Activated B cell treated with CpG ODN at 0.5 μM for 24 hours (primary cell): ENCODE measurements at places on chromosomes 5 and 9. TPM values are rescaled to one million over a fixed set of nuclear protein-coding genes. Genes with fewer than 3 reads are reported as not detected.

DNA sequence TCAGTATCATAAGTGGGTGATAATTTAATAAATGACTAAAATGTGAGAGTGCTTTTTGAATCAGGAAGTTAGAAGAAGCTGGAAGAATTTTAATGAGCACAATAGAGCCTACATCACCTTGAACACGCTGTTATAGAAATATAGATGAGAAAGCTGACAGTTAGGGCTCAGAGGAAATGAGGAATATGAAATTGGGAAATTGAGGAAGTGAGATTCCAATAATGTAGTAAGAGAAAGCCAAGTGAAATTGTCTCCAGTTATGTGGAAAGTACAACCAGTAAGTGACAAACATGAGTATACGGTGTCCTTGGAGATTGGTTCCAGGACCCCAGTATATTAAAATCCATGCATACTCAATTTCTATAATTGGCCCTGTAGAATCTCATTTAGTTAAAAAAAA, 235.9 kb upstream of the FAM174A start:
- DNase-seq, result no peak

DNA sequence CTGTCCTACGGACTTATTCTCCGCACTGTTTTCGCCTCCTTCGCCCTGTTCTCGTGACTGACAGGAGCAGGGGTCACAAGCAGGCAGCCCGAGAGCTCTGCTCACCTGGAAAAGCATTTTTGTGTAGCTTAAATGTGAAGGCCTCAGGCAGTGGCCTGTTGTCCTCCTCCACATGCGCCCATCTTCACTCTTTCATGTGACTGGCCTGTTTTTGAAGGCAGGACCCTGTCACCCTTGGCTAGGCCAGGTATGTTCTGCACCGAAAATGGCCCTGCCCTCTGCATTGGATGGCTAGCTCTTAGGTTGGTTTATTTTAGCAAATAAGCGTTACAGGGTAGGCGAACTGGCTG, 614 bp upstream of the CPLANE1 start:
- DNase-seq, result no peak

- no peak for DNase-seq
These were observed 102.8 kb downstream of the PLK2 start for GRCh38 chr5:58357121-58357520.

- DNase-seq, result no peak
These were observed 303.6 kb downstream of the ARHGAP26 start for GRCh38 chr5:143073766-143074165.

DNA sequence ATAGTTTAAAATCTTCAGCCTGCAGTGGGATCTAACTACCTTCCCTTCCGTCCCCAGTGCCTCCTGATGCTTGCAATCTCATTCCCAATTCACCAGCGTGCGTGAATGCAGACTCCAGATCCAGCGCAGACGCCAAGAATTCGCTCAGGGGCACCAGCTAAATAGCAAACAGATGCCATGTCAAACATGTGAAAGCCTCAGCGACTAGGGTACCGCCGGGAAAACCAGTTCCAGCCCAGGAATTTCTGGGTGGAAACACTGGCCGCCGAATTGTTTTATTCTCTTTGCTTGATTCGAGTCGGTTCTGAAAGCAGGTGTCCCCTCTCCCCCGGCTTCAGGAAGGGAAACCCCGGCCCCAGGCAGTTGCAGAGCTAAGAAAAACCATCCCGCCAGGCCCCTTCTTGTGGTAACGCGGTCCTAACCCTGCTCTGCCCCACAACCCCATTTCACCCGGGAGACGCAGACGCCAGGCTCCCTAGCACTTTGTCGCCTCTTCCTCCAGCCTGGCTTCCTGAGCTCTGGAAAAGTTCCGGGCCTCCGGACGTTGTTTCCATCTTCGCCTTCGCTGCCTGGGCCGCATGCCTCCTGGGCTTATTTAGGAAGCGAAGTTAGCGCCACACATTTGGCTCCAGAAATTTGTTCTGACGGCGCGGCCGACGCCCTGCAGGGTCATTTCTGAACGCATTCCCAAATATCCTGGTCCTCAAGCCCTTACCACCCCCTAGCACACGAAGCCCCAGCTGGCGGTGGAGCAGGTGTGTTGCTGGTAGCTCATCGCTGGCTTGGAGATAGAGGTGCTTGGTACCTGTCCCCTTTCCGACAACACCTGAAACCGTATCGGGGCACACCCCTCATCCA, 665 bp upstream of the LVRN start:
- no peak for DNase-seq

DNA sequence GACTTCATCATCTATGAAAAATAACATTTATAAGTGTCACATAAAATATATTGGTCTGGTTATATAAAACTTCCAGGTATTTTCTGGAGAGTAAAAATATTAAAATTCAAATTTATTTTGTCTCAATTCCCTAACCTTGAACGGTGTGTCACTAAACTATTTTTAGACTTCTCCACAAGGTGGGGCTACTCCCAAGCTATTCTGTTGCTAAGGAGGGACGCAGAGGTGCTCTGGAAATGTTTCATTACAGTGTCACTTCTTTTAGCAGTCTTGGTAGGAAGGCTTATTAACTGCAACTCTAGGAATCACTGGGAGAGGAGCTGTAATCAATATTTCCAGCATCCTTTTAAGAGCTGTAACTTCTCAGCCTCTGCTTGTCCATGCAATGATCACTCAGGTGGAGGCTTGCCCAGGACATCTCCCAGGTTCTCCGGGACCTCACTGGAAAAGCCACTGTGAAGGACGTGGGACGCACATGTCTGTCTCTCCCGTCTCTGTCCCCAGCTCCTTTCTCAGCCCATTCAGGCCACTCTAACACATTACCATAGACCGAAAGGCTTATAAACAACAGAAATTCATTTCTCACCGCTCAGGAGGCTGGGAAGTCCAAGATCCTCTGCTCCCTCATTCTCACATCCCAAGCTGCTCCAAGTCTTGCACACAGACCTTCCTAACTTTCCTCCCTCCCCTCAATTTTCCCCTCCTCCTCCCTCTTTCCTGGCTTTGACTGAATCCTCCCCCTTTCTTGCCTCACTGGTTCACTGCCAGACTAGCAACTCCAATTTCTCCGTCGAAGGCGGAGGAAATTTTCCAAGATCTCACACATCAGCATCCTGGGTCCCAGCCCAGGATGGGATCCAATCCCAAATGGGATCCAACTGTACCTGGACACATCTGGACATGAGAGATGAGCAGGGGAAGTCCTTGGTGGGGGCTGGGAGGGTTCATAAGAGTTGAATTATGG, 32.7 kb upstream of the DNAH5 start:
- no peak for DNase-seq

ELOVL7 gene
- 0.32 and 0.69 TPM in 2 replicates for total RNA-seq

DNA sequence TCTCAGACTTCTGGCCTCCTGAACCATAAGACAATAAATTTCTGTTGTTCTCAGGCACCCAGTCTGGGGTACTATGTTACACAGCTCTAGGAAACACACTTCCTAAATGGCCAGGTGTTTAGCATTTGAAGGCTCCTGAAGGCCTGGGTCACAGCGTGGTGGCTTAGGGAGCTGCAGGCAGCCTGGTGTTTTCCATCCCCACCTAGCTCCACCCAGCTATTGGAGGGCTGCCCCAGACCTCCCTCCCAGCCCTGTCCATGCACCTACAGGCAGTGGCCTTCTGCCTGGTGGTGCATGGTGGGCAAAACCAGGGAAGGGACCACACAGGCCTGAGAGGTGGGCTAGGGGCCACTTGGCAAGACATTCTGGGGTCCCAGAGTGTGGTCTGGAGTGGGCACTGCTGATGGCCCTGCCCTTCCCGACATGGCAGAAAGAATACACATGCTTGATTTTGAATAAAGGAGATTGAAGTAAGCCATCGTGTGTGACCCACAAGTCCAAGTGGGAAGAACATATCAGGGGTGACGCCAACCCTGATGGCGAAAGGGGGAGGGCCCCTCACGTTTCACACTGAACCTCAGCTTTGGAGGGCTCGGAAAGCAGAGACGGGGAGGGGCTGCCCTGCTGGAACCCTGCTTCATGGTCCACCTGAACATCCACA, 1.3 kb upstream of the SUSD3 start:
- no peak for DNase-seq

GRCh38 chr9:84669288-84670137, at the start of gene NTRK2:
NTRK2 (plus strand) TSS chr9:84669729; CDS start chr9:84670749, 1,020 bp downstream.
- DNase-seq, result no peak

DNA sequence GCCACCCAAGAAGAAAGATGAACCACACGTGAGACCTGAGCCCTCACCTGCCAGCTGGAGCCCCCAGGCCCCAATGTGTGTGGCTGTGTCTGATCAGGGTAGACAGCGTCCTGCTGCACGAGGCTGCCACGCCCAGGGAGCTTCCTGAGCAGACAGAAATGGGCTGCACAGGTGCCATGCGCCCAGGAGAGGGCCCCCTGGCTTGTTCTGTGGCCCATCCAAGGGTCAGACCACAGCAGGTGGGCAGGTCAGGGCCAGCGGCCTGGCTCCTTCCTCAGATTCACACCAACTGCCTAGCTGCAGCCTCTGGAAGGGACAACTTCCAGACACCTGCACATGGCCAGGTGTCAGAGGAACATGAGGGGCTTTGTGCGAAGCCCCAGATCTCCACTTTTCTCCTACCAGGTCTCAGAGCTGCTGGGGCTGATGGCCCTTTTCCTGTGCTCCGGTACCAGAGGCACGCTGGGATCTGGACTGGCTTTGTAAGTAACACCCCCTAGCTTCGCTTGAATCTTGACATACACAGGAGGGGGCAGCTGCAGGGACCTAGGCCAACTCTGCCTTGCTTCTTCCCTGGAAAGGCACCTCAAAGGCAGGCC, 10.8 kb downstream of the SARDH start:
- DNase-seq, result no peak

GRCh38 chr5:149271716-149272563, at the start of gene AFAP1L1:
AFAP1L1 (plus strand) TSS chr5:149271859; CDS start chr5:149271969, 110 bp downstream.
- DNase-seq, result no peak

- DNase-seq, result no peak
These were observed 81.2 kb downstream of the ARSB start for GRCh38 chr5:78903861-78904260.

ANKRD34B gene
- total RNA-seq, result not detected in 2 replicates

AFAP1L1 gene
- total RNA-seq, result 0.44 TPM in 1 of 2 replicates, not detected in the other

DNA sequence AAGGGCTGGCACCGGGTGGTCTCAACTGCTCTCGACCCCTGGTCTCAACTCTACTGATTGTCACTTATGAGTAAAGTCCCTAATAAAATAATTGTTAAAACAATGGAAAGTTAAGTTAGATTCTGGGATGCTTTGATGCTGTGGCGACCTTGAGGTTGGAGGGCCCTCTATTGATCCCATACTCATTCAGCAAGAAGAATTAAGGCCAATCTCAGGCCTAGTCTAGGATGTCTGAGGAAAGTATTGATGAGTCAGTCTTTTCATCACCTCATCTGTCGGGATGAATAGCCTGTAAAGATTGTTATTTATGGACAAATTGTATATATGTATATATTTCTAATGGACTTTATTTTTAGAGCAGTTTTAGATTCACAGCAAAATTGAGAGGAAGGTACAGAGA, 50.8 kb downstream of the WDR36 start:
- no peak for DNase-seq

DNA sequence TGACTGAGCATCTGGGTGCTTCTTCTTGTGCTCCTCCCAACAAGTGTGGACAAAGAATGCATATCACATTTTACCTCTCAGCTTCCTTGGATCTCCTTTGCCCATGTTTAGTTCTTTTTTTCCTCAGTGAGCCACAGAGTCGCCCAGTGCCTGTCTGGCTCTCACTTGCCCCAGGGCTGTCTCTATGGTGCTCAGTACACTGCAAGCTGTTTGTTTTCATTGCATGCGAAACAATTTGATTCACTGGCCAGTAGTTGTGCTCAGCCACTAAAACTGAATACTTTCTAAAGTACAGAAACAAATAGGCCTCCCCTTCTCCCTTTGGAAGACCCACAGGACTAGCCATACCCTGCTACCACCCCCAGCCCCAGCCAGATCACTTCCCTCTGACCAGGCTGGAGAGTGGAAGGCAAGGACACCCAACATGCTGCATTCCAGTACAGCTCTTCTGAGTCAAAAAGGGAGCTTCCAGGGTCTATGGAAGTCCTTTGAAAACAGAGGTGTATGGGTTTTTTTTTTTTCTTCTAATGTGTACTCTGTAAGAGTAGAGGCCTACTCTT, 3.8 kb downstream of the LHFPL2 start:
- DNase-seq, result no peak

PCDHA7 gene
- total RNA-seq, result not detected in 2 replicates

GEMIN5 gene
- total RNA-seq, result 21.2 and 23.2 TPM in 2 replicates

DNA sequence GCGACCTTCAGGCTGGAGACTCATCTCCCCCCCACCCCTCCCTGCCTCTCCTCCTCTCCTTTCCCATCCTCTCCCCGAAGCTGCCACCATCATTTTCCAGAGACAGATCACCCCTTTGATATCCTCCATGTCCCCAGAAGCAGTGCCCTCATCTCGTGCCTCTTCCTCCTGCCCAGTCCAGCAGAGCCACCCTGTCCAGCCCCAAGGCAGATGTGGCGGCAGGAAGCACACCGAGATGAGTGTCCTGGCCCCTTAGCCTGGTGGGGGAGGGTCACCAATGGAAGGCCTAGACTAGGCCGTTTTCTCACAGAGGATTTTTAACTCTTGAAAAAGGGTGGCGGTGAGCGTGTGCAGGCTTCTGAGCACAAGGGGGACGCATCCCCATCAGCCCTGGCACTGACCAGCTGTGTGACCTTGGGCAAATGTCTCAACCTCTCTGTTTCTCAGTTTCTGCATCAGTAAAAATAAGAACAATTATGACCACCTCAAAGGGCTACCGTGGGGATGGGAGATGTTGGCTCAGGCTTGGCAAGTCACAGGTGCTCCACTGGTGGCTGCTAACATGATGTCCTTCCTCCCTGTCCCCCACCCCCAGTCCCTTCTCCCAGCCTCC, 48.9 kb downstream of the SARDH start:
- no peak for DNase-seq

GRCh38 chr5:132782101-132782500, 5.1 kb upstream of the SEPTIN8 start:
- no peak for DNase-seq

GPR151 gene
- total RNA-seq, result not detected in 2 replicates

- DNase-seq, result no peak
These were observed 99.6 kb downstream of the RXRA start for GRCh38 chr9:134425812-134426211.

GRCh38 chr9:16133032-16133431, 580.2 kb downstream of the CCDC171 start:
- no peak for DNase-seq

DNA sequence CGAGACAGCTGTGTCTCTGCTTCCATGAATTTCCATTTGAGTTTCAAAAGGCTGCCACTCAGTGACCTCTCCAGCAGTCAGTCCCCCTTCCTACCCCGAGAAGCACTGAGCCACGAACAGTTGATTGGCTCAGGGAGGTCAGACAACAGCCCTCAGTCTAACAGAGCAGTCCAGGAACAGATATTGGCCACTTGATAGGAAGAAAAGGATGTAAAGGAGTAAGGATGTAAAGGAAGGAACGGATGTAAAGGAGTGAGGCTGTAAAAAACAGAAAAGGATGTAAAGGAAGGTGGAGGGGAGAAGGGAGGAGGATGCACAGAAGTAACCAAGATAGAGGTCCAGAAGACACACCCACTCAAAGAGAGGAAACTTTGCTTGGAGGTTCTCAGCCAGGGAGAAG, 3.2 kb upstream of the NR4A3 start:
- no peak for DNase-seq

CSF1R gene
- 0.44 and 0.69 TPM in 2 replicates for total RNA-seq

DNA sequence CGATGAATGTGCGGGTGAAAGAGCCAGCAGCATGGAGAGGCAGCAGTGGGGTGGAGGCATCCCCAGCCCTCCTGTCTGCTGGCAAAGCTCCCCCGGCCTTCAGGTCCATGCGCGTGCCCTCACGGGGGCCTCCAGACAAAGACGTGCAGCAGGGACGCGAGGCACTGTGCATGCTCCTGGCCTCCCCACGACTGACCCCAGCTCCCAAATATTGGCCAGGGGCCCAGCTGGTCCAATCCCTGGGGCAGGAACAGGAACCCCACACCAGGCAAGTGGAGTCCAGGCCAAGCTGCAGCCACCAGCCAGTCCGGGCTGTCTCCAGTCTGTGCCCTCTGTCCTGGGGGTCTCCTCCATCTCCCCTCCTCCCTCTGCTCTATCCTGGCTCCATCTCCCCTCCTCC, 33.5 kb upstream of the LRRC14B start:
- no peak for DNase-seq

PCDHB14 gene
- total RNA-seq, result 0.11 TPM in 1 of 2 replicates, not detected in the other
